ENCODE measurements at places on chromosomes 3 and 15.
A peak's percentile ranks its signal among the peaks of the same experiment; 100 is the strongest.

GRCh38 chr15:100880139-100880896 is 687 bp downstream of the ALDH1A3 start:
- no peak for DNase-seq

- DNase-seq, result no peak
Measured at GRCh38 chr3:140432229-140432669, 245.6 kb upstream of the TRIM42 start.

DNA sequence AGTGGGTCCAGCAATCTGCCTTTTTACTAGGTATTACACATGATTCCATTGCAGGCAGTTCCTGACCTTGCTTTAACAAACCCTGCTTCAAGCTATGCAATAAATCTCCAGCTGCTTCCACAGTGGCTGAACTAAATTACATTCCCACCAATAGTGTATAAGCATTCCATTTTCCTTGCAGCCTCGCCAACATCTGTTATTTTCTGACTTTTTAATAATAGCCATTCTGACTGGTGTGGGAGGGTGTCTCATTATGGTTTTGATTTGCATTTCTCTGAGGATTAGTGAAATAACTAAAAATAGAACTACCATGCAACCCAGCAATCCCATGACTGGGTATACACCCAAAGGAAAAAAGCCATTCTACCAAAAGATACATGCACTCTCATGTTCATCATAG is 36.4 kb upstream of the DNAJC13 start:
- DNase-seq, result no peak

DNA sequence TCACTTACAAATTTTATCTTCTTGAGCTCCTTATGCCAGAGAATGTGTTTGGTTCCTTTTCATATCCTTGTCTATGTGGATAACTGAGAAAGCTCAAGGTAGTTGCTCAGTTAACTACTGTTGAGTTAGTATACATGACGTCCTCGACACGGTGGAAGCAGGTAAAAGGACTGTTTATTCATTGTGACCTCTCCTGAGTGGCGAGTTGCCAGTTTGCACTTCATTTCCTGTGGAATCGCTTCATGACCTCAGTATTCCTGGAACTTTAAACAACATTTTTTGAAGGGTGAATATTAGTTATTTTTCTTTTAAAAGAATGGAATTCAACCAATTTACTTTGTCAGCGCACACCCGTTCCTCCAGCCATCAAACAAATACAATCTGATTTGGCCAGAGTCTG is 1.2 kb upstream of the TPRG1 start:
- no peak for DNase-seq

DNA sequence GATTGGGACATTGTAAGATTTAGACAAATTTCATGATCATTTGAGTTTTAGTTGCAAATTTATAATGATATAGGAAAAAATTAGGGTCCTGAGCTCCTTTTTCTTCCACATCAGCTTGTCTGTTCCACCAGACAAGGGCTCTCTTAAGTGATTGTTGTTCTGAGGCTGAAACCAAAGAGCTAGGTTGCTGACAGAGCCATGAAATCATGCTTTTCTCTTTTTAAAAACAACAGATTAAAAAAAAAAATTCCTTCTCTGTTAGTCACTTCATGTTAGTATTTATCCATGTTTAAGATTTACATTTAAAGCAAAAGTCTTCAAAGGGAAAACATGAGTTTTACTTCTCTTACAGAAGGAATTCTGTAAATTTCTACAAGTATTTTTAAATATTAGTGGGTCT is 56.8 kb downstream of the ATP2C1 start:
- DNase-seq, result no peak

DNA sequence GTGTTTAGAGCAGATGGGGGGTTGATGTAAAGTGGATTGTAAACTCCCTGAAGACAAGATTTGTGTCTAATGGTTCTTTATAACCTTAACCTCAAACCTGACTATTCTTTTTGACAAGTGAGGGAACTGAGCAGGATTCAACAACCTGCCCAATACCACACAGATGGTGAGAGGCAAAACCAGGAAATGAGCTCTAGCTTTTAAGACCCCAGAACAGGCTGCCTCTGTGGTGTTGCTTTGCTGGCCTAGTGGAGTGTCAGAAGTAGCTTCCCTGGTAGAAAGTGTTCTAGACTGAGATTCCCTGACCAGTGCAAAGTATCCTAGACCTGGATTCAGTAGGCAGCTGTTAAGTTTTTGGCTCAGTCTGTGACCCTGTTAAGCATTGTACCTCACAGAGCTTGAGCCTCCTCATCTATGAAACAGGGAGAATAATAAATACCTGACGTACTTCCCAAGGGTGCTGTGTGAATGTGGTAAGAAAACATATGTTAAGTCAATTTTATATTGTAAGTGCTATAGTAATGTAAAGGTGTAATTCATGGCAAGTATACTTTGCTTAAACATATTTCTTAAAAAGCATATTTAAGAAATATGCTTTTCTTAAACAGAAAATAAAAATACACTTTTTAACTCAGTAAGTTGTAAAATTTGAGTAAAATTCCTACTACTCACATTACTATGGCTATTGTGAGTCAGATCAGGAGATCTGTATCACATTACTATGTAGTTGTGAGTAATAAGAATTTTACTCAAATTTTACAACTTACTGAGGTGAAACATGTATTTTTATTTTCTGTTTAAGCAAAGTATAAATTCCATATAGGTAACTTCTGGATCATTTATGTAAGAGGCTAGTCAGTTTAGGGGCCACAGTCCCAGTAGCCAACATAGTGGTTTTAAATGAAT is 8.8 kb downstream of the GPR87 start:
- no peak for DNase-seq

GRCh38 chr15:84391191-84391590 is 155.6 kb downstream of the GOLGA6L4 start:
- no peak for DNase-seq

GRCh38 chr15:68553994-68554720 is 24.6 kb upstream of the CORO2B start:
- peak; percentile 75 for DNase-seq

DNA sequence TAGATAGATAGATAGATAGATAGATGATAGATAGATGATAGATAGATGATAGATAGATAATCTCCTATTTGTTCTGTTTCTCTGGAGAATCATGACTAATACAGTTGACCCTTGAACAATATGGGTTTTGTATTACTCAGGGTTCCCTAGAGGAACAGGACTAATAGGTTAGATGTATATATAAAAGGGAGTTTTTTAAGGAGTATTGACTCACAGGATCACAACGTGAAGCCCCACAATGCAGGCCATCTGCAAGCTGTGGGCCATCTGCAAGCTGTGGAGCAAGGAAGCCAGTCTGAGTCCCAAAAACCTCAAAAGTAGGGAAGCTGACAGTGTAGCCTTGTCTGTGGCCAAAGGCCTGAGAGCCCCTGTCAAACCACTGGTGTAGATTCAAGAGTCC is 67.6 kb downstream of the PYDC2 start:
- no peak for DNase-seq

- DNase-seq, result no peak
Measured at GRCh38 chr15:61086756-61087155, 142.3 kb downstream of the RORA start.

GRCh38 chr3:105823149-105823867 is 45.5 kb downstream of the CBLB start:
- DNase-seq, result no peak

DNA sequence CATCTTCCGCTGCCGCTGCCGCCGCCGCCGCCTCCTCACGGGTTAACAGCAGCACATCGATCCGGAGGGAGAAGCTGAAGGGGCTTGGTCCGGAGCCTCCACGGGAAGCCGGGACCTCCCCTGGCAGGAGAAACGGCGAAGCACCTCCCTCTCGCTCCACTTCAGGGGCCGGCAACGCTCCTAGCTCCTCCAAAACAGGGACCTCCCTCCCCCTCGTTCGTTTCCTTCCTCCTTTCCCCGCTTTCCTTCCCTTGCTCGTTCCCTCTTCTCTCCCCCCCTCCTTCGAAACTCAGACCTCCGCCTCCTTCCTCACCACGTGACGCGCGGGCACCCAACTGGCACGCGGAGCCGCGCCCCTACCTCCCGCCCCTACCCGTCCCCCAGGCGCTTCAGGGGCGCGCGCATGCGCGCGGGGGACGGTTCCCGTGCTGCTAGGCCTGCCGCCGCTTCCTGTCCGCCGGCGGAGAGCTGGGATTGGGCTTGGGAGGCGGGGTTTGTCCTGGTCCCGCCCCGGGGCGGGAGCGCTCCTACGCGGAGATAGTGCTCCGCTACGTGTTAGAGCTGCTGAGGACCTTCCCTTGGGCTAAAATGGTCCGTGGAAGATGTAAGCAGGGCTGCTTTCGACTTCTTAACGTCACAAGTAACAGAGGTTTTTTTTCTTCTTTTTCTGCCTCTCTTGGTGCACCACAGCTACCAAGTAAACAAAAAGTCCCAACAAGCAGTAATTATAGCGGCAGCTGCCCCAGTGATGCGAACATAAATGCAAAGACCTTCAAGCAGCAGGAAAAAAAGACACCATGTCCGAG is at the start of gene ADAM10:
Gene ADAM10, minus strand, starts transcription at position 176 of the 806 bp plus-strand sequence. Its CDS starts 173 bp downstream, at position 3.
- peak; percentile 95 for DNase-seq

DNA sequence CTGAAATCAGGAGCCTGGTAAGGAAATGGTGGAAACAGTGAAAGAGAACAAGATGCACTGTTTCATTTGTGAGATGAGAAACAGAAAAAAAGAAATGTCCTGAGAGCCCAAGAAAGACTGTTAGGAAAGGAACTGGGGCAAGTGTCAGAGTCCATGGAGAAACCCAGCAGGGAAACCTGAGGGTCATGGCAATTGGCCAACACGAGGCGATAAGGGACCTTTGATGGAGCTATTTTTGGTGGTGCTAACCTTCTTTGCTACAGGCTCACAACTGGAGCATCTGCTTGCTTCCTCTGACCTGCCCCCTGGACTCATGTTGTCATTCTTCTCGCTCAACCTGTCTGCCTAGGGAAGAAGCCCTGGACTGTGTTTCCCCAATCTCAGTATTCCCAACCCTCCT is 4.2 kb upstream of the TMEM41A start:
- peak; percentile 58 for DNase-seq

GRCh38 chr3:105828703-105829102 is 40.1 kb downstream of the CBLB start:
- no peak for DNase-seq

GRCh38 chr3:172538368-172539151 is 15.3 kb upstream of the TNFSF10 start:
- no peak for DNase-seq

GRCh38 chr3:33909547-33909946 is 111.1 kb downstream of the PDCD6IP start:
- no peak for DNase-seq

DNA sequence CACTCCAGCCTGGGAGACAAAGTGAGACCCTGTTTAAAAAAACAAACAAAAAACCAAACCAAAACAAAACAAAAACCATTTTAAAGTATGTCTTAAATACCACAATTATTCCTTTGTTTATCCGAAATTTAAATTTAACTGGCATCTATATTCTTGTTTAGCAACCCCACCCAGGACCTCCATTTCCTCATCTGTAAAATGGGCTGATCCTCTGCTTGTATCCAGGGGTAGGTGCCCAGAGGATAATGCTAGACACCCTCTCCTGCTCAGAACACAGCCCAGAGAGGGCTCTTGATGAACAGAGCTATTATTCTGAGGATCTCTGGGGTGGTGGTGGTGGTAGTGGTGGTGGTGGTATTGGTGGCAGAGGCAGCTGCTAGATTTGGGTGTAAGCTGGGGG is 9.8 kb downstream of the SH2D7 start:
- DNase-seq, result no peak

DNA sequence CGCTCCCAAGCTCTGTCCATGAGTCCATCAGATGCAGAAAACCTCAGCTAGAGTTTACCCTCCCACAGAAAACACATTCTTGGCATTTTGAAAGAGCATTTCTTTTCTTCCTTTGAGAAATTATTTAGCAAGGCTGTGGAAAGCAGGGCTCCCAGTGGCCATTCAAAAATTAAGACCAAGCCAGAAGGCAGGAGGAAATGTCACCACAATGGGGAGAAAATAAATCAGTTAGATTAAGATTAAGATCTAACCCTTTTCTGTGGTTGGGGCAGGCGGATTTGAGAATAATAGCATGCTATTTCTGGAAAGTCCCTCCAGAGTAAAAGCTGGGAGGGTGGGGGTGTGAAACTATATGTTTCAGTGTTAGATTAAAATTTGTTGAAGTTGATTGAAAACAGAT is 20.2 kb downstream of the LRIG1 start:
- DNase-seq, result no peak

- no peak for DNase-seq
Measured at GRCh38 chr3:87006844-87007439, 16.0 kb upstream of the VGLL3 start.

GRCh38 chr3:183085634-183086390 is 13.5 kb downstream of the MCCC1 start:
- peak; percentile 32 for DNase-seq

- DNase-seq, result no peak
Measured at GRCh38 chr3:101081999-101082398, 88.8 kb upstream of the ABI3BP start.

GRCh38 chr15:25664761-25665160 is 198.4 kb downstream of the ATP10A start:
- no peak for DNase-seq

DNA sequence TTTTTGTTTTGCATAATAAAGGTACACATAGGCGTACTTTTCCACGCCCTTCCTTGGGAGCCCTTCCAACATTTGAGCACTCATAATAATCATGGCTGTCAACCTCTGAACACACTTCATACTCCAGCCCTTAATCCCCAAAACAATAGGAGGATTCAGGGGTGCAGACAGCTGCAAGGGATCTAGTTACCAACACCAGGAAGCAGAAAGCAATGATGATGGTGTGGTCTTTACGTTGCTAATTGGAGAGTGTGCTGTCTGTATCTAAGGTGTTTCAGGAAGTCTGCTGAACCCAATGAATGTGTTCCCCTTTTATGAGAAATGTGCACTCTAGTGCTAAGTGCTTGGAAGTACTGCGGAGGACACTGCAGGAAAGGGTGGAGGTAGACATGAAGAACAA is 60.3 kb upstream of the PDZRN3 start:
- no peak for DNase-seq

DNA sequence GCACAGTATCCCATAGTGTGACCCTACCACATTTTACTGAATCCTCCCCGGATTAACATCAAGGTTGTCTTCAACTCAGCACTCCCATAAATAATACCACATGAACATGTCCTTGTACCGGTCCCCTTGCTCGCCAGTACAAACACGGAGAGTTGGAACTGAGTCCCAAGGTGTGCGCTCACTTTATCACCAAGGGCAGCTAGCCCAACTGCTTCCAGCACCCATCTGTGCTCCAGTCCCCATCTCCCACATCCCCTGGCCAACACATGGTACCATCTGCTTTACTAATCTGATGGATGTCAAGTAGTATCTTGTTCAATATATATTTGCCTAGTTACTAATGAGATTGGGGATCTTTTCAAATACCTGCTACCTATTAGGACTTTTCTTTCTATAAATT is 64.7 kb downstream of the ISG20 start:
- no peak for DNase-seq

GRCh38 chr3:126111566-126112475 is 27.9 kb upstream of the SLC41A3 start:
- no peak for DNase-seq

- no peak for DNase-seq
Measured at GRCh38 chr3:9779721-9780457, 10.1 kb upstream of the CAMK1 start.

DNA sequence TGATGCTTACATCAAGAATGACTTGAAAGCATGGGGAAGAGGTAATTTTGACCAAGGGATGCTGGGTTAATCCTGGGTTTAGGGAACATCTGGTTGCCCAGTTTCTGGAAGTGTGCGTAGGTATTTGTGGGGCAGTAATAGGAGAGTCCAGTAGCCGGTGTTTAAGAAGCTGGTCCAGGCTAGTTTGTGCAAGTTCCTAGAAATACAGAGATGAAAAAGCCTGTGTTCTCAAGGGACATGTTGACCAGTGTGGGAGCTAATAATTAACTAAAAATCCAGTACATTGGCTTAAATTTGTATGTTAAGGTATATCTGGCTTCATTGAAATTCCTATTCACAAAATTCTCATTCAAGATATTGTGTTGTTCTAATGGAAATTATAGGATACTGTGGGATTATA is 51.2 kb downstream of the UBE2E2 start:
- no peak for DNase-seq

Data from HuH-7 (cell line).